Activated naive CD4-positive, alpha-beta T cell (primary cell): ENCODE measurements at places on chromosomes 16 and 17.

DNA sequence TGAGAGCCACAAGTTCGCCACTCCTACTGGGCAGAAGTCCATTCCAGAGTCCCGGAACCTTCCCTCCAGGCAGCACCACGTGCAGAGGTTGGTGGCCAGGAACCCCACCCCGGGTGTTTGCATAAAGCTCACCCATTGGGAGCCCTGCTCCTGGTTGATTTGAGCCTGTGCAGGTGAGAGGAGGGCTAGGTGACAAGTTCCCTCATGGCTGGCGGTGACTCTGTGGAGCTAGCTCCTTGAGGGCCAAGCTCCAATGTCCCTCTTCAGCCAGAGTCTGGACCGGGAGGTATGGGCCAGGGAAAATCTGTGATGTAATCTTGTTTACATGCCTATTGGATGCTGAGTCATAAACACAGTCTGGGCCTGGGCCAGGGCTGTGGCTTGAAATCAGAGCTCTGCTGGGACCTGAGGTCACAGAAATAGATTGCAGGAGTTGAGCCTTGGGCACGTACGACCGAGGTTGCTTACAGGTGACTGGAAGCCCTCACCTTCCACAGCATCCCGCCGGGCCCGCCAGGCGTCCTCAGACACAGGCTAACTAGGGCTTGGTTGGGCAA lies 118.9 kb downstream of the AATF start:
- no peak for DNase-seq

- no peak for DNase-seq
Measured at GRCh38 chr16:83117810-83118209, 491.0 kb downstream of the CDH13 start.

- DNase-seq = no peak
Measured at GRCh38 chr17:82931699-82932517, 92.1 kb upstream of the ZNF750 start.

GRCh38 chr16:842061-842476 lies 41.5 kb upstream of the GNG13 start:
- no peak for DNase-seq

DNA sequence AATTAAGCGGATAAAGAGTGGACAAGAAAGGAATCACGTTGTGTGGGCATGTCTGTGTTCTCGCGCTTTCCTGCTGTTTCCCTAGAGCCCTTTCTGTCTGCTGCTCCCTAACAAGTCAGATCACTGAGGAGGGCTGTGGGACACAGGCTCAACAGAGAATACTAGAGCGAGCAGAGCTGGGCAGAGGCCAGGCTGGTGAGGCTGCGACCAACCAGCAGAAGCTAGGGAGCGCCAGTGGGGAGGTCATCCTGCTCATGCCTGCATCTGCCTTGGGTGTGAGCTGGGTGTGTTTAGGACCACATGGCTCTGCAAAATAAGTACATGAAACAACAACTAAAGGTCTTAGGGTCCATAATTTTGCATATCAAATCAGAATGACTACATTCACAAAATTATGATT lies 11.5 kb upstream of the FOXJ1 start:
- DNase-seq = no peak
